ENCODE measurements at places on chromosomes 11 and 22.

DNA sequence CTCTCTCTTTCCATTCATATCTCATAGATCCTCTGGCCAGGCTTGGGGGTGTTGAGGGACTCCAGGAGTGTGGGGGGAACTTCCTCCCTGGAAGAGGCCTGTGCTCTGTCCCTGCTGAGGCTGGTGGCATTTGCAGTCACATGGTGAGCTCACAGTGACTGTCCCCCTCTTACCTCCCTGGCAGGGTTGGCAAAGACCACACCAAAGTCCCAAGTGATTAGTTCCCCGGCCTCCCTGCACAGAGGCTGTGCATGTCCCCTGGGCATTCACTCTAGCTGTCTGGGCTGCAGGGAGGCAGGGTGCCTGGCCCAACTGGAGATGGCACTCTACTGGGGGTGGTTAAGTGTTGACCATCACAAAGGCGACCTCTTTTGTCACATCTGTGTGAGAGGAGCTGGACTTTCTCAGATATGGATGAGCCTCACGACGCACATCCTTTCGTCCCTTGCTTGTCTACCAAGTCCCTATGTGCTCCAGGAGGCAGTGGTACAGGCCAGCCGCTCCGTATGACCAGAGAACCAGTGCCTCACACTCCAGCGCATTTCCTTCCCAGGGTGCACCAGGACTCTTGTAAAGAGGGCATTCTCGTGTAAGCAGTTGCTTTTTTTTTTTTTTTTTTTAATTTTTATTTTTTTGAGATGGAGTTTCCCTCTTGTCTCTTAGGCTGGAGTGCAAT is 8.8 kb downstream of the TANGO2 start:
- no peak for DNase-seq

DNA sequence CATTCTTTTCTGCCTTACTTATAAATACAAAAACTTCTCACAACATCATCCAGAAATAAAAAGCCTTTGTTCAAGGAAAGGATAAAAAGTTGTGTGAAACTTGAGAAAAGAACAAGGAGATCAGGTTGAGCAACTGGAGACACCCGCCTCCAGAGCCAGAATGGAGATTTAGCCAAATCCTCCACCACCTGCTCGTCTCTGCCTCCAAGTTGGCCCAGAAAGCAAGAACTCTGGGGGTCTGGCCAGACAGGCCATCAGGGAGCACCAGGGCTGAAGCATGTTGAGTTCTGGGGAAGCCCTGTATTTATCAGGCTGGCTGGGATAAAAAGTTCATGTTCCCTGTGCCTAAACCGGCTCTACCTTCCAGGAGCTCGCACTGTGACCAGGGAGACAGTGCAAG is 14.9 kb downstream of the SMCO4 start:
- DNase-seq, result no peak

DNA sequence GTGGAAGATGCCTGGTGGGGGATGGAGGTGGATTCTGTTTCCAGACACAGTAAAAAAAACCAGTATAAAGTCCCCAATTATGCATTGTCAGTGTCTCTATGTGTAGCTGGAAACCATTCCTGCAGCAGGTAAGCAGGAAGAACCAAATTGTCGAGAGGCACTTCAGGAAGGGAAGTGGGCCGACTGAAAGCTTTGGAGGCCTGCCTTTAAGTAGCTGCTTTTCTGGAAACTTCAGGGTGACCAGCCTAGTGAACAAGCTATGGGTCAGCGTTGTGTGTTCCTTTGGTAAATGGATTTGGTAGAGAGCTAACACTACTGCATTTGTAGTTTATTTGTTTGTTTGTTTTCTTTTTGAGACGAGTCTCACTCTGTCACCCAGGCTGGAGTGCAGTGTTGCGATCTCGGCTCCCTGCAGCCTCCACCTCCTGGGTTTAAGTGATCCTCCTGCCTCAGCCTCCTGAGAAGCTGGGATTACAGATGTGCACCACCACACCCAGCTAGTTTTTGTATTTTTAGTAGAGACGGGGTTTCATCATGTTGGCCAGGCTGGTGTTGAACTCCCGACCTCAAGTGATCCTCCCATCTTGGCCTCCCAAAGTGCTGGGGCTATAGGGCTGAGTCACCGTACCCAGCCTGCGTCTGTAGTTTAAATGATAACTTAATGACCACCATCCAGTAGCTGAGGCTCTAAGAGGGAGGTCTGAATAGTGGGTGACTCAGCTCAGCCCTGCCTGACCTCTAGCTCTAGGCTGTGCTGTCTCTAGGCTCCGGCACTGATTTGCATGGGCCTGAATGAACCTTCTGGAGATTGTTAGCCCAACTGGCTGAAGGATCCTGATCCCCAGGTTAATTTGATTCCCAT is 12.8 kb downstream of the PTPRJ start:
- DNase-seq, result no peak

- no peak for DNase-seq
Measured at GRCh38 chr11:103824116-103824515, 212.3 kb upstream of the DDI1 start.

GRCh38 chr11:109853156-109853776 is 239.9 kb upstream of the ZC3H12C start:
- no peak for DNase-seq

DNA sequence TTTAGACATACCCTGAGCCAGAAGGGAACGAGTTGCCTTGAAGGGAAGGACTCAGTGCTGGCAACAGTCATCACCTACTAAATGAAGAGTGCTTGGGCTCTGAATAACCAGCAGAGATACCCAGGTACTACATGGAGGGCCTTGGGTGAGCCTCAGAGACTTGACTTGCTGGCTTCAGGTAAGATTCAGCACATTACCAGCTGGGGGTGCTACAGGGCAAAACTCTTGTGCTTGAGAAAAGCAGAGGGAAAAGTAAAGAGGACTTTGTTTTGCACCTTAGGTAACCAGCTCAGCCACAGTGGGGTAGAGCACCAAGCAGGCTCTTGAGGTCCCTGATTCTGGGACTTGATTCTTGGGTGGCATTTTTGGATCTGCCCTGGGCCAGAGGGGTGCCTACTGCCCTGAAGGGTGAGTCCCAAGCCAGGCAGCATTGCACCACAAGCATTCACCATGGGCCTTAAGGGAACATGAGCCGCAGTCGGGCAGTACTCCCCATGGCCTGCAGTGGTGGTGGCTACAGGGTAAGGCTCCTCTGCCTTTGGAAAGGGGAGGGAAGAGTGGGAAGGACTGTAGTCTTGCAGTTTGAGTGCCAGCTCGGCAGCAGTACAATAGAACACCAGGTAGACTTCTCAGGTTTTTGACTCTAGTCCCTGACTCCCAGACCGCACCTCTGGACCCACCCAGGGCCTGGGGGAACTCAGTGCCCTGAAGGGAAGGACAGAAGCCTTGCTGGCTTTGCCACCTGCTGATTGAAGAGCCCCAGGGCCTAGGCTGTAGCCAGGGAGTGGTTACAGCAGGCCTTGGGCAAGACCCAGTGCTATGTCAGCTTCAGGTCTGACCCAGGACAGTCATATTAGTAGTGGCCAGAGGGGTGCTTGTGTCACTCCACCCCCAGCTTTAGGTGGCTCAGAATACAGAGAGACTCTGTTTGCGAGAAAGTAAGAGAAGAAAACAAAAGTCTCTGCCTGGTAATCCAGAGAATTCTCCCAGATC is 22.7 kb upstream of the PLEKHA7 start:
- no peak for DNase-seq

DNA sequence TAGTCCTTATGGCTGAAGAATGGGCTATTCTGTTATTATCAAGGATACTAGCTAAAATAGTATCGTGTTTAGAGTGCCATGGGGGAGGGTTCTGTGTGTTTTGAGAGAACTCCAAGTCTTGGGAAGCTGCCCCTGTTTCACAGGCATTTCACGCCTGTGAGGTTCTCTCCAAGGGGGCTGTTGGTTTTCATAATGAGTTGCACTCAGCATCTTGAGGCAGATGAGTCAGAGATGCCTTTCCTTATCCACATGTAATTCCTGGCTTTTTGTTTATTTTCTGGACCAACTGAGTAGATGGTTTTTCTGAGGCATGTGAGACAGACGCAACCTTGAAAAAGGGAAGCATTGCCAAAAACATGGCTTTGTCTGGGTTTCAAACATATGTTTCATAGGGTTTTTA is 203.7 kb downstream of the ARHGAP42 start:
- no peak for DNase-seq

- no peak for DNase-seq
Measured at GRCh38 chr22:41470886-41471285, 2.0 kb downstream of the ACO2 start.

GRCh38 chr11:63999349-64000025 is 13.2 kb downstream of the OTUB1 start:
- DNase-seq, result peak; percentile 65

DNA sequence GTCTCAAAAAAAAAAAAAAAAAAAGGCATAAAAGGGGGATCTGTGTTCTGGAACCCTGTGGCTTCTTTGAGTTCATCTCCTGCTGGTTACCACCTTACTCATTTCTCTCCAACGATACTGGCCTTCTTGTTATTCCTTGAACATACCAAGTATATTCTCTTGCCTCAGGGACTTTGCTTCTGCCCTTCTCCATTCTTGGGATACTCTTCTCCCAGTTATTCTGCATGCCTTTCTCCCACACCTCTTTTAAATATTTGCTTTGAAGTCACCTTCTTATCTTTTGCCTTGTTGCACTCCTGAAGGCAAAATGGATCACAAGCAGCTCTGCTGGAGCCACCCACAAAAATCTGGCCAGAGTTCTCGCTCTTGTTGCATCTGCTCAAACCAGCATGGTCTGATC is 76.0 kb upstream of the RRM1 start:
- DNase-seq, result no peak

DNA sequence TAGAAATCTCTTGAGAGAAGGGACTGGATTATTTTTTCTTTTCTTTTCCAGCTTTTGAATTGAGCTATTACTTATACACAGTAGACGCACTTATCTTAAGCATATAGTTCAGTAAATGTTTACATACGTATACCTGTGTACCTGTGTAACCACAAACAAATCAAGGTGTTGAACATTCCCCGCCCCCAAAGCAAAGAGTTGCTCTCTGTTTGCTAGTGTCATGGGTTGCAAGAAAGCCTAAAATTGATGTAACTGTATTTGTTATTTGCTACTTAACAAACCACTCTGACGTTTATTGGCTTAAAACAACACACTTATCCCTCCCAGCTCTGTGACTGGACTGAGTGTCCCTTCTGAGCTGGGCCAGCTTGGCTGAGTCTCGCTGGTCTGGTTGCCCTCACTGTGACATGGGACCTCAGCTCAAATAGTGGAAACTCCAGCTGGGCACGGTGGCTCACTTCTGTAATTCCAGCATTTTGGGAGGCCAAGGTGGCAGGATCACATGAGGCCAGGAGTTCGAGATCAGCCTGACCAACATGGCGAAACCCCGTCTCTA is 25.4 kb upstream of the CABP2 start:
- no peak for DNase-seq

DNA sequence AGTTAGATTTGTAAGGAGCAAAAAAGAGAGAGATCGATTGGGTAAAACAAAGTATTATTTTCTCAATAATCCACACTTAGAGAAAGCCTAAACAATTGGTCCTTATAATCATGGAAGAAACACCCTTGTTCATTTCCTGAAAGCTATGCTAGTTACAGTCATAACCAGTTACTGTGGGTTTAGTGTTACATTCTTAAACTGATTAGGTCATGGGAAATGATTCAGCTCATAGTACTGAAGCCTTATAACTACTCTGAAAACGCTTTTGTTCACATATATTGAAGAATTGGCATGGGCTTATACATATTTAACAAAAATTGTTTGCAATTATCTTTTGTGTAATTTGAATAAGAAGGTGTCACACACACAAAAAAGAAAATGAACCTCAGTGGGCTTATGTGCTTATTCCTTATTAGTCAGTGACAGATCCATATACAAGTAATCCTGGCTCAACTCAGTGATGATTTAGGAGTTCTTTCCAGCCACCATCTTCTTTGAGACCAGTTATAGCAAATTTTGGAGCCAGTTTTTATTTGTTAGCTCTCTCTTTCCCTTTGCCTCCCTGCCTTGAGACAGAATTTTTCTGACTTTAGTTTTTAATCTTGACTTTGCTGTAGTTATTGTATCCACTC is 198.5 kb upstream of the CTSC start:
- no peak for DNase-seq

- DNase-seq, result no peak
Measured at GRCh38 chr11:131750692-131751091, 380.3 kb downstream of the NTM start.

GRCh38 chr22:40420341-40421081 is 50.1 kb downstream of the SGSM3 start:
- DNase-seq, result no peak

GRCh38 chr22:43399338-43399979 is 12.4 kb upstream of the MPPED1 start:
- no peak for DNase-seq

DNA sequence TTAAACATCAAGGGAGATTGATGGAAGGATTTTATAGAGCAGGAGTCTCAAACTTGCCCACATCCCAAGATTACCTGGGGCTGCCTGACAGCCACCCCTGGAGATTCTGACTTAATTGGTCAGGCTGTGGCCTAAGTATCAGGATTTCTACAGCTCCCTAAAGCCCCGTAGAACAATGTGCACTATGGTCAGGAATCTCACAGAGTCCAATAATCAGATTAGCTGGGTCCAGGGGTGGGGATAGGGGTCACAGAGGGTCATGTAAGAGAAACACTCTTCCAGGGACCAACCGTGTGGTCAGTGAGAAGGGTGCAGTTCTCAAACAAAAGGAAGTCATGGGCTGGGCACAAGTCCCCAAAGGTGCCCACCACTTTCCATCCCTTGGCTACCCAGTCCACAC is 20.5 kb upstream of the FBLN1 start:
- DNase-seq, result no peak

DNA sequence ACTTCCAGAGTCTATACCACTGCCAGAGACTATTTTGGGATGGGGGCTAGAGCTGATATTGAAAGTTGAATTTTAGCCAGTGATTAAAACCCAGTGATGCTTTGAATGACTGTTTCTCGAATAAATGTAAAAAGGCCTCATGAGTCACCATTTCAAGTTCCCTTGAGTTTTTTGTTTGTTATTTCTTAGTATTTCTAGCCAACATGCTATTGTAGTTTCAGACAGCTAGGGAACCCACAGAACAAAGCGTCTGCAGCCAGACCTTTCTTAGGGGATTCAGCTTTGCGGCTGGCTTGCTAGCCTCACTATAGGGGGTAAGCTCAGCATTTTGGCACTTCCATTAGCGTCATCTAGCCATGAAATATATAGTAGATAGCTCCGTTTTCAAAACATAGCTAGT is 66.5 kb downstream of the DBX1 start:
- DNase-seq, result no peak

GRCh38 chr11:18071098-18071705 is 25.1 kb upstream of the TPH1 start:
- no peak for DNase-seq

DNA sequence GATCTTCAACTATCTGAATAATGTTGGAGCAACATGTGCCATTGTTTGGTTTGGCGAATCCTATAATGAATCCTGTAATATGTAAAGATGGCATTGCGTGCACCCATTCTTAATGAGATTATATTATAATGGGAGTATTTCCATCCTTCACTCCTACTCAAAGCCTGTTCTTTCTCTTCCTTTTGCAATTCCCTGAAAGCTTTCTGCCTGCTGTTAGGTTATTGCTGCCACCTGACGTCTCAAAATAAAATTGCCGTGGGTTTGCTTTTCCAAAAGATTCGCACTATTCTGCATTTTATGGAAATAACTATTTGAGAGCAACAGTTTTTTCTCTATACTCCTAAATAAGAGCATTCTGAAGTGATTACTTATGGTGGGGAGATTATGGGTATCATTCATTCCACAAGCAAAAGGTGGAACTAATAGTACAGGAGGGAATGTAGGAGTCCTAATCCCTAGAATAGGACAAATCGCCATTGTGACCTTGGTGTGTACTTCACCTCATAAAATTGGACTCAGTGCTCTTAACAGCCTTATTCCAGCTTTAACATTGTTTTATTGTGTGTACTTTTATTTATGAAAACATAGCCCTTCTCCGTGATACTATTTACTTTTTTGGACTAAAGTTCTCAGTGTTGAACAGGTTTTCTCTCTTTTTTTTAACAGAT is 69.6 kb upstream of the ALKBH3 start:
- peak; percentile 16 for DNase-seq
